ENCODE measurements at places on chromosomes 12 and 14.

DNA sequence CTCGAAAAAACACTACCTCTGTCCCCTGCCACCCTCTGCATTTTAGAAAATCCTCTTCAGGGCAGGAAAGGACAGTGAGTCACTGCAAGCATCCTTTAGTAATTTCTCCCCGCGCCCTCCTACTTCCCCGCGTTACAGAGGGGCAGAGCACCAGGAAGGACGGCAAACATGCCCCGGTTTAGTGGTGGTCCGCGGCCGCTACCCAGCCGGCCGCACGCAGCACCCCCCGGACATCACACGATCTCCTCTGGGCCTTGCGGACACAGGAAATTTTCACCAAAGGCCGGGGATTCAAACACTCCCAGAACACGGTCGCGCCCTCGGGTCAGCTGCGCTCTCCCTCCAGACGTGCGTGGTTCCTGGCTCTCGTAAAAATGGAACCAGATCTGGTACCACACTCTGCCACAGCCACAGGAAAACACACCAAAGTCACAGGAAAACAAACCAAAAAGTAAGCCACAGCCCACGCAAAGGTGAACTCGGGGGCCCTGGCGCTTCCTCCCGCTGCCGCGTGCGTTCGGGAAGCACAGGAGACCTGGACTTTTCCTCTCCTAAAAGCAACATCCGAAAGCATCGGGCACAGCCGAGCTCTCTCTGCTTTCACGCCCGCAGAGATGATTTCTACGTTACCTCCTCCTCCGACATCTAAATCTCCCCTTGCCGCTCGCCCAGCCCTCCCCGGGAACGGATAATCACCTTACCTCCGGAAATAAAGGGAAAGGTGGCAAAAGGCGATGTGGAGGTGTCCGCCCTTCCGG lies 839 bp downstream of the SLC38A1 start:
- no peak for DNase-seq

DNA sequence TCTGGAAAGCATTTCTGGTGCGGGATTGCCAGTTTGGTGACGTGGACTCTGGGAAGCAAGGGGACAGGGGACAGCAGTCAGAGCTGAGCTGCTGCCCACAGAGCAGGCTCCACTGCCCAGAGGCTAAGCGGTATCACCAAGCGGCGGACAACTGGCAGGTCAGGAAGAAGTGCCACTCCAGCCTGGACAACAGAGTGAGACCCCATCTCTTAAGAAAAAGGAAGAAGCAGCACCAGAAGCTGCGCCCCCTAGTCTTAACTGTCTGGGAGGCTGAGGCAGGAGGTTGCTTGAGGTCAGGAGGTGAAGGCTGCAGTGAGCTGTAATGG lies 31.8 kb upstream of the MMP17 start:
- no peak for DNase-seq

- no peak for DNase-seq
These were observed 168.3 kb downstream of the RMST start for GRCh38 chr12:97630875-97631274.

DNA sequence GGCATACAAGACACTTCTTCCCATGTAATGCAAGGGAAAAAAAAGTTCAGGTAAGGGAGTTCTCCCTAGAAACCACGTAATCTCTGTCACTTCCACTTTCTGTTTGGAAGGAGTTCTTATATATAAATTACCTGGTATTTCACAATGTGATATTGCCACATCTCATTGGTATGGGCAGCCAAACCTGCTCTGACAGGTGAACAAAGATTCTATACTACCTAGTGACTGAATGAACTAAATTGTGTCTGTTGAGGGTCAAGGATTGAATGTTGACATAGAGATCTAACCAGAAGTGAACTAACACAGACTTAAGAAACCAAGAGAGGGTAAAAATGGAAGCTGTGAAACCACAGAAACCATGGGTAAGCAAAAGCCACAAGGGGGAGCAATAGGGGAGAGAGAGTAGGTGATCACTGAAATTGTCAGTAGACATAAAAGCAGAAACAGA lies 161.3 kb downstream of the RPL10L start:
- no peak for DNase-seq

- DNase-seq: no peak
These were observed 159.6 kb upstream of the RTL1 start for GRCh38 chr14:101063121-101063520.

DNA sequence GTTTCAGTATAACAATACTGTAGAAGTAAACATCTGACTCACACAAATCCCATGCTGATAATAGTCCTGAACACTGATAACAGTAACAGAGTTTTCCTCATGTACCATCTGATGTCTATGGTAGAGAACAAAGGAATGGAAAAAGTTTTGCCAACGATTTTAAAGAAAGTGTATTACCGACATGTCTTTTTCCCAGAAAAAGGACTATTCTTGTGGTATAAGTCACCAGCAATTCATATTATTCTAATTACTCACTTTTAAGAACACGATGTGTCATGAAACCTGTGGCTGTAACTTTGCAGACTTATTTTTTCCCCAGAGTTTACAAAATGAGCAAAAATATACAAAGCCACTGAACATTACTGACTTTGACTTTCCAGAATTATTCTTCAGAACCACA lies 40.1 kb upstream of the DCN start:
- no peak for DNase-seq

Data from GM12864 (cell line).